ENCODE measurements at places on chromosomes 2 and 18.

GRCh38 chr18:24875286-24875685, 414.8 kb downstream of the HRH4 start:
- DNase-seq = no peak

DNA sequence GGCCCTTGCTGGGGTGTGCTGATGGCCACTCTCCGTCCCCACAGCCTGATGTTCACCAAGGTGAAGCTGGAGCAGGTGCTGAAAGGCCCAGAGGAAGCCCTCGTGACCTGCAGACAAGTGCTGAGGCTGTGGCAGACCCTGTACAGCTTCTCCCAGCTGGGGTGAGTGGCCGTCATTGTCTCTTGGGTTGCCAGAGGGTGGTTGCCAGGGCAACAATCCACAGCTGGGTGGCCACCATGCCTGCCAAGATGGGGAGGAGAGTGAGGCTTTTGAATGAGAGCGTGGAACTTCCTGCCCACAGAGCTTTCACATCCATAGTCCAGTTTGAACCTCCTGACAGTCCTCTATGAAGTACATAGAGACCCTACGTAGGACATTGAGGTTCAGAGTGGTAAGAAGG, 108.8 kb downstream of the STPG4 start:
- DNase-seq = no peak

GRCh38 chr18:48085781-48086487, 155.5 kb upstream of the SMAD2 start:
- no peak for DNase-seq

DNA sequence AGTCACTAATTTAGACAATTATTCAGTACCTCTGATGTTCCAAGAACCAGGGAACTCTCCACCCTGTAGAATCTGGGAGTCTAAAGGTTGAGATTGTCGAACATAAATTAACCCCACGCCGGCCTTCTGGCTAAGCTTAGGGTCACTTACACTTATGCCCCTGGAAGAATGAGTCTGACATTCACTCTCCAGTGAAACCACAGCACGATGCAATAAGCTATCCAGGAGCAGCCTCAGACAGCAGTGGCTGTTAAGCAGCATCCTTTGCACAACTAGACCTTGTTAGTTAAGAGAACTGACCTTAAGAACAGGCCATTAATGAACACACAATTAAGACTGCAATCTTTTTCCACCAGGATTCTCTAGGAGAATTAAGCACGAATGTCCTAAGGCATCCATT, 25.0 kb downstream of the SH3YL1 start:
- DNase-seq = no peak

GRCh38 chr2:160389875-160390274, 103.7 kb downstream of the RBMS1 start:
- no peak for DNase-seq

DNA sequence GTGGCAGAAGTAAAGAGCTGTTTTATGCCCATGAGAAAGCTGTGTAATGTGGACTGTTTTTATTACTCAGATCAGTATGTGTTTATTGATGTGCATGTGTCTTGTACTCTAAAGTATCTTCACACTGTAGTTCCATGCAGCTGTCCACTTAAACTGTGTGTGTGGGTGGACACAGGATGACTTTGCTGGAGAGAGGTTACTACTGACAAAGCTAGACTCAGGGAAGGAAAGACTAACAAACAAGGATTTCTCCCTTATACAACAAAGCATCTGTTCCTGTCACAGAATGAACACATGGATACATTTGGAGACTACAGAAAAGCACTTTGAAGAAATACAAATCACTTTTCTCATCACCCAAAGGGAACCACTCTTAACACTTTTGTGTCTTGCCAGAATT, 10.0 kb downstream of the FHOD3 start:
- no peak for DNase-seq

GRCh38 chr2:65279756-65280155, 52.1 kb downstream of the ACTR2 start:
- no peak for DNase-seq

GRCh38 chr2:192247456-192247855, 52.7 kb upstream of the TMEFF2 start:
- no peak for DNase-seq

DNA sequence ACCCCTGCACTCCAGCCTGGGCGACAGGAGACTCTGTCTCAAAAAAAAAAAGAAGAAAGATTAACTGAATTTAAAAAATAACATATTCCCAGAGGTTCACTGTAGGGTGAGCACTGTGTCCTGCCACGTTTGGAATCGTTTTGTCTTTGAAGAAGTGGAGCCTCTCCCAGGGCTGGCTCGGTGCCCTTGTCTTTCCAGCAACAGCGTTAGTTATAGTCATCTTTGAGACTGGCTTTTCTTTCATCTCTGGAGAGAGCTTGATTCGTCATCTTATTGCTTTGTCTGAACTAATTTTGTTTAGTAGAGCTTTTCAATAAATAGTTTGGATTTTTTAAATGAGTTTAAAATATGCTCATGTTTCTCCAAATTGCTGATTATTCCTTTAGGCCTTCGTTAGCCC, 50.5 kb downstream of the IMPA2 start:
- no peak for DNase-seq

DNA sequence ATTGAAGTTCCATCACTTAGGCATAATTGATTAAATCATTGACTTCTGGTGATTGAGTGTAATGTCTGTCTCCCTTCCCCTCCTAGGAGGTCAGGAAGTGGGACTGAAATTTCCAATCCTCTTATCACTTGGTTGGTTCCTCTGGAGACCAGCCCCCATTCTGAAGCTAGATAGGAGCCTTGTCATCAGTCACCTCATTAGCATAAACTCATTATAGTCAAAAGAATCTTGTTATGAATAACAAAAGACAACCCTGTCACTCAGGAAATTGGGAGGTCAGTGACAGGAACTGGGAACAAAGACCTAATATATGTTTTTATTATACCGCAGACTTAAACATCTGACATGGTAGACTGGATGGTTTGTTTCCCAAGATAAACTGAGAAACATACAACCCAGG, 60.7 kb upstream of the GAREM2 start:
- DNase-seq = no peak

DNA sequence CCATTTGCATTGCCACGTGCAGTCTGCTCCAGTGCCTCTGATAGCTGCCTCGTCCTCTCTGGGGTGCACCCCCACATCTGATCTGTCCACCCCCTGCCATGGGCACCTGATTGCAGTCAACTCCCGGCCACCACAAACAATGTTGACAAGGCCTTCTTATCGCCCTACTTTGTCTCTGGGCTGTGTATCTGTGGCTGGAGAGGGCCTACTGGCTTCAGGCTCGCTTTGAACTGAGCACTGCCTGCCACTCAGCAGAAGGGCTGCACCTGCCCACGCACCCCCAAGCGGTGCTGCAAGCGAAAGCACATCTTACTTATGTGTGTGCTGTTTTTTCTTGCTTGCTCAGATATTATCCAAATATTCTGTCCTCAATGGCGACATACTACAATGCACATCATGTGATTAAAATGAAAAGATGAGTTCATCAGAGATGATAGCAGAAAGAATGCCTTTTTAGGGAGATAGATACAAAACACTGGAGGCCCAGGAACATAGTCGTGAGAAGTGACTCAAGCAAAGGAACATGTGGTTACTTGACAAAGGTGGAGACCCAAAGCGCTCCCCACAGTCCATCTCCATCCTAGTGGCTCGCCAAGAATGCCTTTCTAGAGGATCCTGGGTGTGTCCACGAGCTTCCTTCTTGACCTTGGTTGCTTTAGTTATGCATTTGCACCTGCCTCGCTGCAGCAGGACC, 28.8 kb downstream of the FBLN7 start:
- DNase-seq = no peak

DNA sequence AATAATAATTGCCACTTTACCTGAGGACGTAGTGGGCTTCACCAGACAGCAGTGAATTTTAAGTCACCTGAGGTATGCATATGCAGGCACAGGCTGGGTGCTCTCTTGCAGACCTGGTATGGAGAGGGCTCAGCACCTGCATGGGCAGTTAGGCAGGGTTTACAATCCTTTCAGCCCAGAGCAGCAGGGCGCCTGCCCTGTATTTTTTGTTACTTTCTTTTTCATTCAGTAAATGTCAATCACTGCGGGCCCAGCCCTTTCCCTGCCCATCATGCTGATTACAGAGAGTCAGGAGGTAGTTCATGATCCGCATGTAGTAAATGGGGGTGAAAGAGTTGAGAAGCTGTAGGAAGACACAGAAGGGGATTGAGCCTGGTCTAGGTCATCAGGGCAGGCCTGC, 147.0 kb upstream of the ALPP start:
- DNase-seq = no peak

DNA sequence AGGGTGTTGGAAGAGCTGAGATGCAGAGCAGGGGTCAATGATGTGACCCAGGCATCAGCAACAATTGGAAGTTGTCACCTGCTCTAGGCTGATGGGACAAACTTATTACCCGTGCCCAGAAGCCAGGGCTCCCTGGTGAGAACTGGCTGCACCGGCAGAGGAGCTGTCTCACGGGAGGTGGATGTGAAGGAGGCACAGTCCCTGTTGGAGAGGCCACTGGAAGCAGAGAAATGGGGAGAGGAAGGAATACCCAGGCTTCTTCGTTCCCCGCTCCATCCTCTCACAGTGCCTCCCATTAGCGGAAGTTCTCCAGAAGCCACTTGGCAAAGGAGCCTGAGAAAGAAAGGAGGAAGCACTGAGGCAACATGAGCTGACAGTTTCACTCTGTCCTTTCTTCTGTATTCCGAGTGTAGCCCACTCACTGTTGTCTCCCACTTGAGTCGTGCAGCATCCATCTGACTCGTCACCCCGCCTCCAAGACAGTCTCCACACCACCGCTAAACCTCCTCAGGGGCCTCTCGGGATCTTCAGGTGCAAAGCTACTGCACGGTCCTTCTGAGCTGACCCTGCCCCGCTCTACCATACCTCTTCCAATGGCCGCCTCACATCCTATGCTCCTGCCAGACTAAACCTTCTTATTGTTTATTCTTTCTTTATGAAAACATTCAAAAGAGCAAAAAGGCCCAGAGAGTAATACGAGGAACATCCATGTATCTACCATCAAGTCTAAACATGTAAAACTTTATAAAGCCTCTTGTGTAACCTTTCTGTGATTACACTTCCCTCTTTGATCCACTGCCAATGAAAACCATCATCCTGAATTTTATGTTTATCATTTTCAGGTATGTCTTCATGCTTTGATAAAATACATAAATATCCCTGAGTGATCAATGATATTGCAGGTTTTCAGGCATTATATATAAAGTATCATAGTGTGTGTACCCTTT, 19.1 kb upstream of the AFTPH start:
- DNase-seq = no peak

GRCh38 chr2:85410584-85411404, 628 bp upstream of the CAPG start:
- DNase-seq = no peak

DNA sequence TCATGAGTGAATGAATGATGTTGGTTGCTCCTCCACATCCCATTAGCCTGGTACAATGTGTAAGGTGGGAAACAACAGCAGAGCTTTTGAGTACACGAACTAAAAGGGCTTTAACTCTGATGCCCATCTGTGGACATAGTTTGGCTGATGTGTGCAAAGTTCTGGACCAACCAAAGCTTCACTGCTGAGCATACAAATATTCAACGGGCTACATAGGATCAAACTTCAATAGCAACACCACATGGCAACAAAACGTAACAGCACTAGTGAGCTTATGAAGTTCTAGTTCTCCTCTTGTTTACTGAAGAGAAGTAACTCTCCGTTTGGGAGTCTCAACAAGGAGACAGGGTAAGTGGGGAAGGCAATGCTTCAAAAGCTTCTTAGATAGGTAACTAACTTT, 20.4 kb downstream of the STAM2 start:
- no peak for DNase-seq

DNA sequence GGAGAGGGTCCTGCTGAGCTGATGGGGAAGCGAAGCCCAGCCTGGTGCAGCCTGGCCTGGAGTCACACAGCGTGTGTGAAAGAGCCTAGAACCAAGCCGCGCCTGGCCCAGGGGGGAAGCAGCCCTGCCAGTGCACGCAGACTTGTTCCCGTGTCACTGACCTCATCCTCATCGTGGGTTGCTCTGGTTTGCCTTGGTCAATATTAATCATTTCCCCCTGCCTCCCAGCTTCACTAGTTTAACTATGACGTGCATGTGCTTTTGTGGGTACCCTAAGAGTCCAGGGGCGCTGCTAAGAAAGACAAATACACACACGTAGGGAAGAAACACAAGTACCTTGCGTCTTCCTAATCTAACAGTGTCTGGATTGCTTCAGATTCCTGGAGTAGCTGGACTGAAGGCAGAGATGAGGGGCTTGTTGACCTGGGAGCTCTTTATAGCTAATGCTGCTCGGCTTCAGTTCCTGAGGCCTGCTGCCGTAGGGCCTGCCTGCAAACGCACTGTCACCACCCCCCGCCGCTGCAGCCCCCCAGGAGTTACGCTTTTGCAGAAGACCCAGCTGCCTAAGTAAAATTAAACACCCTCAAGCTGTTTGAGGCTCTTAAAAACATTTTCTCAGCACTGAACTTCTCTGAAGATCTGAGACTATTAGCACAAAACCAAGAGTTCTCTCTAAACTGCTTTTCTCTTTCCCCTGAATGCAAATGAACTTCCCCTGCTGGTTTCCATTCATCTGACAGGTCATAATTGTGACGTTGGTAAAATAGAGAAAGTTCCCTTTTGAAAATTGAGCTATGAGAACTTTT, 159.2 kb downstream of the FAM210A start:
- no peak for DNase-seq

DNA sequence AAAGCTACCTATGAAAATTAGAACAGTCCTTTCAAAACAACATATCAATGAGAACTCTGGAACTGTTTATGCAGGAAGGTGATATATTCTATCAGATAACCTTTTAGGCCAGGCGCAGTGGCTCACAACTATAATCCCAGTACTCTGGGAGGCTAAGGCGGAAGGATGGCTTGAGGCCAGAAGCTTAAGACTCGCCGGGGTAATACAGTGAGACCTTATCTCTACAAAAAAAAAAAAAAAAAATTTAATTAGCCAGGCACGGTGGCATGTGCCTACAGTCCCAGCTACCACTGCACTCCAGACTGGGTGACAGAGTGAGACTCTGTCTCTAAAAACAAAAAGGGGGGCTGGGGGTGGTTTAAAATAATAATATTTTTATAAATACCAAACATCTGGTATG, 77.9 kb downstream of the OSBPL1A start:
- DNase-seq = no peak

- no peak for DNase-seq
Observed at GRCh38 chr18:47604021-47604420, 326.4 kb downstream of the SMAD2 start.

DNA sequence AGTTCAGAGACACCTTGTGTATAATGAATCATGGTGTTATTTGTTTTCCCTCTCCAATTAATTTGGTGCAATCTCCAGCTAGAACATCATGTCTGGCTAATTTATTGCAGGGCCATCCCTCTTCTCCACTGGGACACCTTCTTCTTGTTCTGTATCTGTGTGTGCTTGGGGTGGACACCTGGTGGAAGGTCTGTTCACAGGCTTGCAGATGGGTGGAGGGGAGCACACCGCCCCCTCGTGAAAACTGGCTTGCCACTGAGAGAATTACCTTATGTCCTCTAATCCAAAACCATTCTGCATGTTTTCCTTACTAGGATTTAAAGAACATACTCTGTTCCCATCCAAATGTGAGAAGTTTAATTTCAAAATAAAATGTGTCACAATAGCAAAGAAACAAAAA, 1160.4 kb upstream of the ZEB2 start:
- no peak for DNase-seq

All from T follicular helper cell (primary cell).